ENCODE measurements at places on chromosomes 16 and 17.

DNA sequence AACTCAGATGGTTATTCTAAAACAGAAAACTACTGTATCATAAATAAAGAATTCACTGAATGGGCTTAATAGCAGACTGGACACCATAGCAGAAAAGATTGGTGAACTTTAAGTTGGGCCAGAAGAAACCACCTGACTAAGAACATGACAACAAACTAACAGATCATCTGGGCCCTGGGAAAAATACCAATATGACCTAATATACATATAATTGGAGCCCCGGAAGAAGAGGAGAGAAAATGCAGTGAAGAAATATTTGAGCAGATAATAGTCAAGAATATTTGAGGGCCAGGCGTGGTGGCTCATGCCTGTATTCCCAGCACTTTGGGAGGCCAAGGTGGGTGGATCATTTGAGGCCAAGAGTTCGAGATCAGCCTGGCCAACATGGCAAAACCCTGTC, 25.5 kb upstream of the SDK2 start:
- no peak for DNase-seq

DNA sequence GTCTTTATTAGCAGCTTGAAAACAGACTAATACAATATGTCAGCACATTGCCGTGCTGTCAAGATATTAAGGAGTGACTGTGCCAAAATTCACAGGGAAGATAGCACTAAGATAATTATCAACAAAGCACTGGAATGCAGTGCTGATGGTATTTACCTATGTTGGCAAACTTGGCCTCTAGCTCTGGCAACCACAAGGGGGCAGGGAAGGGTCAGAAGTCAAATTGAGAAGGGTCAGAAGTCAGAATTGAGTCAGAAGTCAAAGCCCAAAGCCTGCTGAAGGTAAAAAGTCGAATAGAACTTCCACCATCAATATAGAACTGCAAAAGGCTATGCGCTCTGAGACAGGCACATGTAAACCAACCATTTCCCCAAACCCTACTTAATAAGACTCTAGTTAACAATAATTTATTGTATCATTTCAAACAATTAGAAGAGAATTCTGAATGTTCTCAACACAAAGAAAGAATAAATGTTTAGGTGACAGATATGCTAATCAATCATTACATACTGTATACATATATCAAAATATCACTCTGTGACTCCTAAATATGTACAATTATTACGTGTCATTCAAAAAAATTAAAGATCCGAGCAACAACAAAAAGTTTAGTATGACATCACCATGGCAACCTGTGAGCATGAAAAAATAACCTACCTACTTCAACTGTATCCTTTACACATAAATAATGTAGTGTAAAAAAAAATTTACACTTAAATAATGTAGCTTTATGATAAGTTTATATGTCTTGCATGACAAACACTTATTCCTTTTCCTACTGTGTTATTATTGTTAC, 916.1 kb downstream of the KCNJ2 start:
- DNase-seq: no peak

- DNase-seq: no peak
Measured at GRCh38 chr16:64541621-64542020, 580.2 kb downstream of the CDH11 start.

DNA sequence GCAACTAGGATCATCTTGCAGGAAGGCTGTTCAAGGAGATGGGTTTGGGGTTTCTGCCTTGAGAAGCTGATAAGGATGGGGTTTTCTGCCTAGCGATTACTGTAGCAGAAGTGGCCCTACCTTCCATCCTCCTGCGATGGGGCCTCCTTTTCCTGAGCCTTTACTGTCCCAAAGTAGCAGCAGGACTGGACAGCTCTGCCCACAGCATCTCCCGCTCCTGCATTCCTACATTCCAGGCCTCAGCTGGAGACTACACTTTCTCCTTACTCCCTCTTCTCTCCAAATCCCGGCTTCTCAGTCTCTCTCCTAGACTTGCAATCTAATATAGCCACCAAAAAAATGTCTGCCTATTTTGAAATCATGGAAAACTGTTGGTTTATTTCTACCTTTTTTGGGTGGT, 355.4 kb downstream of the CA10 start:
- no peak for DNase-seq

DNA sequence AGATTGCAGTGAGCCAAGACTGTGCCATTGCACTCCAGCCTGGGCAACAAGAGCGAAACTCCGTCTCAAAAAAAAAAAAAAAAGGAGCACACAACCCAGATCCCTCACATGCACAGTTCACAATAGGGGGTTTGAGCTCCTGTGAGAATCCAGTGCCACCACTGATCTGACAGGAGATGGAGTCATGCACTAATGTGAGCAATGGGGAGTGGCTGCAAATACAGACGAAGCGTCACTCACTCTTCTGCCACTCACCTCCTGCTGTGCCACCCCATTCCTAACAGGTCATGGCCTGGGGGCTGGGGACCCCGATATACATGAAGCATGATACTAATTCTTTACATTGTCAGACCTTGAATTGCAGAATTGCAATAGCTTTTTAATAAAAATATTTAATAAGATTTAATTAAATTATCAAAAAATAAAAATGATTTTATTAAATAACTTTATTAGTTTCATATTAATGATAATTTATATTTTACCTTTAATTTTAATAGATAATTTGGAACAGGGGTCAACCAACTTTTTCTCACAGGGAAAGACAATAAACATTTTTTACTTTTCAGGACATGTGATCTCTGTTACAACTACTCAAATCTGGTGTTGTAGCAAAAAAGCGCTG, 171.4 kb downstream of the COPRS start:
- DNase-seq: no peak

DNA sequence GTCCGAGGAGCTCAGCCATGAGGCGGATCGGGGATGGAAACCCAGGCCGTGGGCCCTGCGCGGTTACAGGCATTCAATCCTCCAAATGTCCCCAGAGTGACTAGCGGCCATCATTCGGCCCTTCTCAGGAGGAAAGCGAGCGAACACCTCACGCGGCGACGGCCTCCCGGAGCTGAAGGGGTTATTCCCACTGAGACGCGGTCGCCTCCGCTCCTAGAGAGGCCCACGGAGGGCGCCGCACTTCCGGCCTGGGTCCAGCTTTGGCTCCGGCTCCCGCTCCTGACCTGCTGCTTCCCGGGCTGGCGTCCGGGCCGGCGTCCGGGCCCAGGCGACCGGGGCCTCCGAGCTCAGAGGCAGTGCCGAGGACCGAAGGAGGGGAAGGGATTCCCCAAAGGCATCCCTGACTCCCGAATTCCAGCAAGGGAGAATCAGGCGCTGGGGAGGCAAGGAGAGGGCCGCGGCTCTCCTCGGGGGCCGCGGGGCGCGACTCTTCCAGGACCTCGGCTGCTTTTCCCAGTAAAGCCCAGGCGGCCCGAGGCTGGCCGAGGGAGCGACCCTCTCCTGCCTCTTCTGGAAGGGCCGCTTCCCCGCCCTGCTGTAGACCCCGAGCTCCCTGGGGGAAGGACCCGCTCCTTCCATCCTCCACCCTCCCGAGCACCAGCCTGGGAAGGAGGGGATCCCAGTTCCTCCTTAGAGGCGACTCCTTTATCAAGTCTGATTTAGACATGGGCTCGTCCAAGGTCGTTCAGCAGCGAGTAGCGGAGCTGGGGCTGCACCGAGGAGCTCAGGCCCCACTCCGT, 18.6 kb upstream of the ZNF629 start:
- DNase-seq: peak; percentile 40

DNA sequence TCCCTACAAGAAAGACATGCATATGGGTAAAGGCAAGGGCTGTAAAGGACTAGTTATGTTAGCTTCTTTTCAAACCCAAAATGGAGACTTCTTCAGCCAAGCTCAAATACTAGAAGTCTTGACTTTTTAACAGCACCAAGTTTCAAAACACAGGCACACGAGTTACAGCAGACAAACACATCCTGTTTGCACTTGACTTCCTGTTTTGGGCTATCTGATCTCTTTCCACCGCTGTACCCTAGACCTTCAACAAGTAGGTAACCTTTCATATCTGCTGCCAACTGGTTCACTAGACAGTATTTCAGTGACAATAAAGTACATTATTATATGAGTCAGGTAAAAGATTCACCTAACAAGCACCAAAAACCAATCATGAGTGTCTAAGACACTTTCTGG, 12.3 kb downstream of the RFFL start:
- DNase-seq: peak; percentile 93

DNA sequence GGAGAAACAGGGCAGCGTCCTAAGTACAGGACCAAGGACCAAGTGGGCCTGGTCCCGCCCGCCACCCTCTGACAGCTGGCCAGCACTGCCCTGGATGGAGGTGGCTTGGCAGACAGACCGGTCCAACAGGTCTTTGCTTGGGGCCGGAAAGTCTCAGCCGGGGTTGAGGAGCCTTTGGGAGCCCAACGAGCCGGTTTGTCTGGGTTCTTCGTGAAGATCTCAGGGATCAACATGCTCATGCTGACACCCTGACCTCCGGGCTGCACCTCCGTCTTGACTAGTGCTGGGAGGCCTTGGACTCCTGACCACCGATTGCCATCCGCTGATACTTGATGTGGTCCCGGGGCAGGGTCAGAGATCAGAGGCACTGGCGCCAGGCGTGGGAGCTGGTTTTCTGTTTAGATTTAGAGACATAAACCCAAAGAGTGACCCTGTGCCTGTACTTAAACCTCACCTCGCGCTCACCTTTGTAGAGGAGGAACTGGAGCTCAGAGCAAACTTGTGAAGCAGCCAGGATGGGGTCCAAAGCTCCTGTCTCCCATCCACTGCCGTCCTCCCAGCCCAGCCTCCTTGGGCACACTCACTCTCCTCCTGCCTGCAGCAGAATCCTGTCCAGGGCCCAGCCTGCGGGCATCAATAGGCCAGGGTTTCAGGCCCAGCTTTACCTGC, 92.1 kb upstream of the GSE1 start:
- DNase-seq: no peak

- DNase-seq: no peak
Measured at GRCh38 chr17:9044772-9045463, 23.6 kb downstream of the NTN1 start.

- no peak for DNase-seq
Measured at GRCh38 chr17:311119-311782, 41.4 kb downstream of the RPH3AL start.

DNA sequence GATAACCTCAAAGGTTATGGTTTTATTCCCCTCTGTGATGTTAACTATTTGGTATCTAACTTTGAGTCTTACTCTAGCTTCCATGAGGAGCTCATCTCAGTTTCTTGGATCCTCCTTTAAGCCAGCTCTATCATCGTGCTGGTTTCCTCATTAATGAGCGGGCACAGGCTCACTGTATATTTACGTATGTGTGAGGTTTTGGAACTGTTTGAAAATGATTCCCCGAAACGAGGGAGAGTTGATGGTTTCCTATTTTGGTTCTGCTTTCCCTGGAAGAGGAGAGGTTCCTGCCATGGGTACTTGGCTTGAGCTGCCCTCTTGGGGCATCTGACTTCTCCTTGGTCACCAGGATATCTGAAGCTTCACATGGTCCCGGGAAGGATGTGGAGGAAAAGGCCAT, 32.7 kb upstream of the PIK3R6 start:
- DNase-seq: no peak

DNA sequence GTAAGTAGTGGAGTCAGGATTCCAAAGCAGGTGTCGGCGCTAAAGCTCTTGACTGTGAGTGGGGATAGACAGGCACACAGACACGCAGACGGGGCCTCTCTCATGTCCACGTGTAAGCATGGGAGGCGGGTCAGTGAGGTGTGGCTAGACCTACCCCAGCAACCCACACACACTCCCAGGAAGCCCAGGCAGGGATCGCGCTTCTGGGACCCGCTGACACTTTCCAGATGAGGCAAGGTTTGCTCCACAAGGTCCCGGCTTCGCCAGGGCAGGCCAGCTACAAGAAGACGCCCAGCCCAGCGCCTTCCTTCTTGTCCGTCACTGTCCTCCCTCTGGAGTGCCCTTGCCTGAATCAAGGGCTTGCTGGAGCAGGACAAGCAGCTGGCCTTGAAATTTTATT, 213.8 kb upstream of the RPL38 start:
- DNase-seq: no peak

- DNase-seq: no peak
Measured at GRCh38 chr17:81202318-81202717, 20.4 kb downstream of the CEP131 start.

GRCh38 chr17:12140685-12141084, 120.0 kb downstream of the MAP2K4 start:
- no peak for DNase-seq

GRCh38 chr17:66655861-66656260, 179.1 kb upstream of the CACNG5 start:
- DNase-seq: no peak

DNA sequence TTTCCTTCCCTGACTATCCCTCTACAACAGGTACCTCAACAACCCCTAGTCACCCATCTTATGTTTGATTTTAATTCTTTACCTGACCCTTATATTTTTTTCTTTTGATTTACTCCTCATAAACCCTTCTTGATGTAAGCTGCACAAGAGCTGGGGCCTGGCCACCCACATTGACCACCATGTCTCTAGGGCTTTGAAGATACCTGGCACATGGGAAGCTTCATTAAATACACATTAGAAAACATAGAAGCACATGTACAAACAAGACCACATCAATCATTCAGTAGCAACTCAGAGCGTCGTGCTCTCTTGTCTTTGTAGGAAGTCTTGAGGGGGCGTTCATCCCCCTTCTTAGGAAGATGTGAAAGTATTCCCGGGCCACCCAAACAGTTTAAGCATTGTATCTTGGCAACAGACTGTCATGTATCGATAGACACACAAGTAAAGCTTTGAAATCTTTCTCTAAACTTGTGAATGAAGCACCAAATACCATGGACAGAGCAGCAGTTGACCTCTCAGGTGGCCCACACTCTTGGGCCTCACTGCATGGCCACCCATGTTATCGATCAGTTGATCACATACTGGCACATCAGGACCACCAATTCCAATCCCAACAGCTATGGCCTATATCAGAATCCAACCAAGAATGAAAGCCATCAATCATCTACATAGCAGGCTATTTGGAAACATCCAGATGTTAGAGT, 183.6 kb downstream of the ZFHX3 start:
- DNase-seq: no peak

DNA sequence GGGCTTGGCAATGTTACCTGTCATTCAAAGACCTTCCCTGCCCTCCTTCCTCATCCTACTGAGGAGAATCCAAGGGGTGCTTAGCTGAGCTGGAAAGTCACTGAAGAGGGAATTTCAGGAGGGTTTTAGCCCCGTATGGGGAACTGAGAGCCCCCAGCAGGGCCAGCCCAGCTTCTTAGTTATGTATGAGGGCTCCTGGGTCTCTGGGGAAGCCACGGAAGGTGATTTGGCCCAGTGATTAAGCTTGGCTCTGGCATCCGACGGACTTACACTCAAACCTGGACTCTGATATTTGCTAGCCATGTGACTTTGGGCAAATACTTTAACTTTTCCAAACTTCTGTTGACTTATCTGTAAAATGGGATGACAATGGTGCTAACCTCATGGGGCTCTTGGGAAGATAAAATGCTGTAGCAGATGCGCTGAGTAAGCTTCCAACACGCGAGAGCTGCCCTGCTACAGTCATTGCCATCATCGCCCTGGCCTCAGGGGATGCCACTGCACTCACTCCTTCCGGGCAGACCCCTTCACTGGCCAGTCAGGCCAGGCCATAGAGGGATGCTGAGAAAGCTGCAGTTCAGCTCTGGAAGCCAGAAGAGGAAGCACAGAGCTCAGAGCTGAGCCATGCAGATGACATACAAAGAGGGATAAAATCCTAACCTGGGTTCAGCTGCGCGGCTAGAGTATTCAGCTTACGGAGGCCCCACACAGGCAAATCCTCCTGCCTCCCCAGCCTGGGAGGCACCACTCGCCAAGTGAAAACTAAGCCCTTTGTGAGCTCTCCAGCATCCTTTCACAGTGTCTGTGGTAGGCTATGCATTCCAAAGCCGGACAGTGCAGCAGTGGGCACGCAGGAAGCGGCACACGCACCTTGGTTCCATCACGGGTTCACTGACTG, 44.9 kb upstream of the PIK3R6 start:
- DNase-seq: no peak

Data from bone marrow (tissue), 2 donors.